ENCODE measurements at places on chromosomes 3 and 15.

- no peak for DNase-seq
These were observed 24.0 kb upstream of the SLC24A5 start for GRCh38 chr15:48096813-48097212.

DNA sequence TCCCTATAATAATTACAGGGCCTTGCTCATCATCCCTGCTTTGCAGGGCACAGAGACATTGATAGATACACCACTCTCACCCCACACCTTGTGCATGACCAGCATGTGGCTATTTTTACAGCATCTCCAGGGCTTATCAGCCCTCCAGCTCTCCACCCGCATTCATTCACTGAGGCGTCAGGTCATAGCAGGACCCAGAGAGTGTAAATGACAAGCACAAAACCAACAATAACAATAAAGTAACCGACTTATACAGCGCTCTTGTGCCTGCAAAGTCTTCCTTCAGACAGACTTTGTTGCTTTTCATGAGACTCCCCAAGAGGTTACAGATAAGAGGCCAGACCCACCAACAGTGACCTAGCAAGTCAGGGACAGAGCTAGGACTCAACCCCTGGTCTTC lies 80.7 kb downstream of the TLE3 start:
- no peak for DNase-seq

- DNase-seq = no peak
These were observed 39.0 kb downstream of the MNS1 start for GRCh38 chr15:56425976-56426375.

GRCh38 chr15:62124176-62124972 lies 40.7 kb downstream of the C2CD4B start:
- no peak for DNase-seq

GRCh38 chr15:63135804-63136203 lies 14.1 kb downstream of the LACTB start:
- DNase-seq = no peak

GRCh38 chr3:150077581-150078247 lies 107.0 kb upstream of the PFN2 start:
- DNase-seq = peak; percentile 23

DNA sequence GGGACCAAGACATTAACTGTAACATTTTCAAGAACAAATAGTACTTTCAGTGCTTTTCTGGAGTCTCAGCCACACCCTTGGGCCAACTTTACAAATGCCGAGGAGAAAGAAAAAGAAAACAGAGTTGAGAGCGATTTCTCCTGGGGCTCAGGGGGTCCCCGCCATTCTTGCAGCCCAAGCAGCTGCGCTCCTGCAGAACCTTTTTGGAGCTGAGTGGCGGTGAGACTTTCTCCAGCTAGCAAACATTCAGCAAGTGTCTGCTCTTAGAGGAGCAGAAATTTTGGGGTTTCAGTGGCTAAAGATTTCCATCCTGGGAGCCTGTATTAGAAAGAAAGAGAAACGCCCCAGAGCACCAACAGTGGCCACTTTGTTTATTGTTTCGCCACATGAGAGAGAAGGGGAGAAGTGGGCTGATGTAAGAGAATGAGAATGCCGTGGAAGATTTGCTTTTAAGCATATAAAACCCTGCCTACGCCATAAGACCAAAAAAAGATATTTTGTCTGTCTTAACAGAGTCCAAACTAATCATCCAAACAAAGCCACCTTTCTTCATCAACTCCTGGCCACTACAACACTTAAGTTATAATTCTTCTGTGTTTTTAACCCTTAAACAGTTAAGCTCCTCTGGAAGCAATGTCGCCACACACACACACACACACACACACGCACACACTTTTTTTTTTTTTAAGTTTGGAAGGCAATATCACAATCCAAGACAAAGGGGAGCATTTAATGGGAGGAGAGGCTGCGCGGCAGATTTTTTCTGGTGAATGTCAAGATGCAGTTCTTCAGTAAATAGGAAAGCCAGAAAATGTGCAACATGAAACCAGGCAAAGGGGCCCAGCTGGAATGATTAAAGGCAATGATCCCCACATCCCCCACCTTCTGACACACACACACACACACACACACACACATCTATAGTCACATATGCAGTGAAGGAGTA lies 19.2 kb downstream of the EID1 start:
- DNase-seq = no peak

DNA sequence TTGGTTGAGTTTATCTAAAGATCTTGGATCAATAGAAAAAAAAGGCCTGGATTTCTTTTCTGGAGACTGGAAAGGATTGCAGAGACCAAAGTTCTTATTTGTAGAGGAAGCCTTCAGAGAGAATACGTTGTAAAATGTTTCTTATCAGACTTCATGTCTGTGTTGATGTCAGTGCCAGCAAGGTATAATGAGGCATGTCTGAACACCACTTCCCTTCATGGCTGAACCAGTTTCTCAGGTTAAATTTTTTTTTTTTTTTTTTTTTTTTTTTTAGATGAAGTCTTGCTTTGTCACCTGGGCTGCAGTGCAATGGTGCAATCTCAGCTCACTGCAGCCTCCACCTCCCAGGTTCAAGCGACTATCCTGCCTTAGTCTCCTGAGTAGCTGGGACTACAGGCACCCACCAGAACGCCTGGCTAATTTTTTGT lies 17.8 kb upstream of the ZNF774 start:
- peak; percentile 40 for DNase-seq

GRCh38 chr3:113124256-113124830 lies 87.0 kb upstream of the BOC start:
- DNase-seq = no peak

GRCh38 chr3:72459588-72459987 lies 388.7 kb downstream of the SHQ1 start:
- no peak for DNase-seq

- DNase-seq = no peak
These were observed 18.2 kb downstream of the ATRIP start for GRCh38 chr3:48464713-48465221.

DNA sequence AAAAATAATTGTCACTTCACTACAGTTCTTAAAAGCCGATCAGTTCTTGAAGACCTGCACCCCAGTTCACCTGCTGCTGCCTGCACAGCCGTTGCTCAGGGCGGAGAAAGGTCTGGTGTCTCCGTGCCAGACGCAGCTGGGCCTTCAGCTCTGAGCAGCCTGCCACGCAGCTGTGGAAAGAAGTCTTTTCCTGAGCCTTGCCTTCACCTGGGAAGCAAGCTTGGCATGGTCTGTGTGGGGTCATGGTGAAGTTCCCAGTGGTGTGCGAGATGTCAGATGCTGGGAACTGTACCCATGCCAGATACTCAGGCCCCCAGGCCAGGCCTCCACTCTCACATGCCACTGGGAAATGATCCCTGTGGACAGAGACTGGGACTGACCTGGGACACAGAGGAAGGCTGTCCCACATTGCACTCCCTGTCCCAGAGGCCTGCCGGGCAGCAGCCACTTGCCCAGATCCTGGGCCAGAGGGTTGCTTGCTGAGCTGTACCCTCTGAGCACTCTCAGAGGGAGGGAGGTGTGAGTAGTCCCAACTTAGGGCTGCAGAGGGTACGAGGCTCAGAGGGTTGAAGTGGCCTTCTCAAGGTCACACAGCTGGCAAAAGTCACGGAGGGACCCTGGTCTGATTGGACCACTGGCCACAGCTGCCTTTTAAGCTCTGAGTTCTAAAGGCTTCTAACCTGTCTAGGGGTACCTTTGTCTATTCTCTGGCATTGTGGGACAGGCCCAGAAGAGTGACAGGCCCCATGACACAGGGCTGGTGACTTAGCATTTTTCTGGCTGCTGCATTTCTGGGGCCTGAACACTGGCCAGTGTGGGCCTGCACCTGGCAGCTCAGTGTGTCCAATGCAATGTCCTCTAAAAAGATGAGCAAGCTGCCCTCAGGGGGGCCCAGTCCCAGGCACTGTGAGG lies 55.4 kb downstream of the KLF13 start:
- DNase-seq = no peak

DNA sequence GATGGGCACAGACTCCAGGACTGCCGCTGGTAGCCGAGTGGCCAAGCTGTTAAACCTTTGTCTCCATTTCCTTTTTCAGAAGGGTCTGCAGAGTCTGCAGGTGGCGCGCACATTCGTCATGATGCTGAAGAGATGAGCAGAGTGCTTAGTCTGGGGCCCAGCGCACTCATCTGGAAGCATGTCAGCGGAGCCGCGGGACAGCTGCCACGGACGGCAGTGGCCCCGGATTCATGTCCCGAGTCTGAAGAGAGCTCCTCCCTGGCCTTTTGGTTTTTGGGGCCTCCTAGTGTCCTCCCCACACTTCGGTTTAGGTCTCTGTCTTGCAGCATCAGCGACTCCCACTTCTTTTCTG lies 42.6 kb downstream of the KLHL25 start:
- no peak for DNase-seq

DNA sequence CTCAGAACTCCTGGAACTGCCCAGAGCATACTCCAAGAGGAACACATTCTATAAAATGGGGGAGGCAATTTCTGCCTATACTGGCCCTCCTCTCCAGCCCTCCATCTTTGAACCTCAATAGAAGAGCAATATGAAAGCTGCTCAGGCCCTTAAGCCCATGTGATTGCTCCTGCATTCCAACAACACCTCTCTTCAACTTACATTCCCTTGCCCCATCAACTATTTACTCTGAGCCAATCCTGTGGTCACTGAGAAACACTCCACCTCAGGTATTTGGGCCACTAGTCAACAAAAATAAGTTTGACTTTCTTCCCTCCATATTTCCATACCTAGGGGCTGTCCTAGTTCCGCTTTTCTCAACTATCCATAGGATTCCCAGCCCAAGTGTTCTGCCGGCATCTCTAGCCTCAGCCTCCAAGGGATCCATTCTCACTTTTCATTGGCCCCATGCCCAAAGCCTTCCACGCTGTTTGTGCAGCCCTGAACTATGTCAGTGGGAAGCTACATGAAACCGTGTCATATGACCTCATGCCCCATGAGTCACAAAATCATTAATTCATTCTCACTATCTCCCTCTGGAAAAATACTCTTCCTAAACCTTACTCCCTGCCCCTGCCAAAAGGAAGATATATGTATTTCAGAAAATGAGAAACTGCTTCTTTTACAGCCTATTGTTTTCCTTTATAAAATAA lies 61.6 kb downstream of the GJD2 start:
- no peak for DNase-seq

DNA sequence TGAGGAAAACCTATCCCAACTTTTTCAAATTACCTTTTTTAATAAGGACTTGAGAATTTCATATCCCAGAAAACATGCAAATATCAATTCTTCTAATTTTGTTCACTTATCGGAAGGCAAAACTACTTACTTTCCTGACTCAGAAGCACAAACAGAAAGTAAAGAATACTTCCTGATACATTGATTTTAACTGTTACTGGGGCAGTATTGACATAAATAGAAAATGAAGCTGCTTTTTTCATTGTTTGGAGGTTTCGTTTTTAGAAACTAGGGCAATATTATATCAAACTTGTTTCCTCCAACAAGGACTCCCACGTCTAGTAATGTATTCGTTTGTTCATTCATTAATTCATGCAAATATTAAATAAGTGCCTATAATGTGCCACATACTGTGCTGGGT lies 19.1 kb downstream of the PAQR9 start:
- DNase-seq = no peak

DNA sequence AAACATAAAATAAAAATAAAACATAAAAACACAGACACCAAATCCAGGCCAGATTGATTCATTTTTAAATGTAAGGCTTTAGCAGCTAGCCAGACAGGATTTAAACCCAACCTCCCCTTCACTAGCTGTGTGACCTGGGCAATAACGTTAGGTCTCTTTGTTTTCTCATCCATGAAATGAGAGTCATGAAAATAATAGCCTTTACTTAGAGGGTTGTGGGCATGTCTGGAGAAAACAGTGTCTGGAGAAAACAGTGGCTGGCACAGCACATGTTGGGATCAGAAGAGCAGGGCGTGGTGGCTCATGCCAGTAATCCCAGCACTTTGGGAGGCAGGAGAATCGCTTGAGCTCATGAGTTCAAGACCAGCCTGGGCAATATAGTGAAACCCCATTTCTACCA lies 1.9 kb upstream of the DPPA4 start:
- DNase-seq = no peak

- DNase-seq = no peak
These were observed 24.1 kb downstream of the CCNL1 start for GRCh38 chr3:157135671-157136396.

DNA sequence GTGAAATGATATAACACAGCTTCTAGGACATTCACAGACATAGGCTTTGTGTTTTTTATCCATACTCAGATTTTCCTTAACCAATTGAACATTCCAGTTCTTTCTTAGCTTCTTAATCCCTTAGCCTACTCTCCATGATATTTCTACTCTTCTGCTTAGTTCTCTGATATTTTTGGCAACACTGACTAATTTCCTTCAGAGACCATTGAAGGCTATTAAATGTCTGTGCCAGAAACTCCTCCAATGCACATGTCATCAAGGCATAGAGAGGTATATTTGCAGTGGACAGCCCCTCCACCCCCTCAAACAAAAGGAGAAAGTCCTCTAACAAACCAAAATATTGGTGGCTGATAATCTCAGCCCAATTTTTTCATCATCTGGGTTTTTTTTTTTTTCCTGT lies 105.9 kb upstream of the TSC22D2 start:
- DNase-seq = no peak

- DNase-seq = no peak
These were observed 609.1 kb upstream of the BCHE start for GRCh38 chr3:166446291-166446690.

GRCh38 chr3:94251566-94251965 lies 188.7 kb downstream of the NSUN3 start:
- no peak for DNase-seq

- DNase-seq = no peak
These were observed 71.8 kb downstream of the IL5RA start for GRCh38 chr3:3038201-3038991.

DNA sequence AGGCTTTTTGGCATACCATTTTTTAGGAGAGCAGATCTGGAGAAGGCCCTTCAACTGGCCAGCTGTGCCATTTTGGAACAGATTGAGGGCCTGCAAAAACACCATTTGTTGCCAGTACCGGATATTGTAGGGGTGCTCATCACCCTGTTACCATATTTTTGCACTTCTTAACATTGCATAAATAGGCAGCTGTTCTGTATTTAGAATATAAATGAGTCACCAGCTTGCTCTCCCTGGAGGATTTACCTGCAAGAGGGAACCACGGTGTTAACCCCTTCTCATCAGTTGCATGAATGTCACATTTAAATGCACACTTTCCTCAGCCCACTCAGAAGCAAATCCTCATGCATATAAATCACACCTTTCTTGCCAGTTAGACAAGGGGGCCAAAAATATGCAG lies 435.6 kb downstream of the ROBO2 start:
- DNase-seq = no peak

GRCh38 chr3:53633197-53633787 lies 138.9 kb downstream of the CACNA1D start:
- DNase-seq = peak; percentile 28

GRCh38 chr3:129002573-129003569 lies 1.8 kb downstream of the EFCC1 start:
- no peak for DNase-seq

GRCh38 chr3:132380920-132381319 lies 36.4 kb upstream of the DNAJC13 start:
- DNase-seq = no peak

- no peak for DNase-seq
These were observed 32.8 kb downstream of the TMEM212 start for GRCh38 chr3:171875923-171876412.

All from colonic mucosa (tissue), 4 donors.